ENCODE measurements at places on chromosomes 12 and 14.

DNA sequence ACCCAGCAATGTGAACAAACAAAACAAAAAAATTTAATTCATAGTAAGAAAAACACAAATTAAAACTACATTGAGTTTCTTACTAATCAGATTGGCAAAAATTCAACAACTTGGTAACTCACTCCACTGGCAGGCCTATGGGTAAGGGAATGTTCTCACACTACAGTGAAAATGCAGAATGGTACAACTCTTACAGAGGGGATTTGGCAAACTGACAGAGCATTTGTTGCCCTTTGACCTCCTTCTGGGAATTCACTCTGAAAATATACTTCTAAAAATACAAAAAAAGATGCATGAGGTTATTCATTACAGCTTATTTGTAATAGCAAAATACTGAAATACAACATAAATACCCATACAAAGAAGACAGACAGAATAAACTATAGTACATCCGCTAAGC lies 32.8 kb downstream of the ABCD2 start:
- DNase-seq, result no peak

DNA sequence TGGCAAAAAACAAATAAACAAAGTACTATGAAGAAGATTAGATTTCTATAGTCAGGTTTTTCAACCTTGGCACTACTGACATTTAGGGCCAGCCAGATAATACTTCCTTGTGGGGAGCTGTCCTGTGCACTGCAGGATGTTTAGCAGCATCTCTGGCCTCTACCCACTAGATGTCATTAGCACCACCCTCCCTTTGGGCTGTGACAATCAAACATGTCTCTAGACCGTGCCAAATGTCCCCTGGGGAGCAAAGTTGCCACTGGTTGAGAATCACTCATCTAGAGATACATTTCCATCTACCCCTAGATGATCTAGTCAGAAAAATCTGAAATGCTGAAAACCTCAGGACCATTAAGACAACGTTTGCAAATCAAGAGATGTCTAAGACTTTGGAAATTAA lies 29.9 kb downstream of the SRRM4 start:
- DNase-seq, result no peak

DNA sequence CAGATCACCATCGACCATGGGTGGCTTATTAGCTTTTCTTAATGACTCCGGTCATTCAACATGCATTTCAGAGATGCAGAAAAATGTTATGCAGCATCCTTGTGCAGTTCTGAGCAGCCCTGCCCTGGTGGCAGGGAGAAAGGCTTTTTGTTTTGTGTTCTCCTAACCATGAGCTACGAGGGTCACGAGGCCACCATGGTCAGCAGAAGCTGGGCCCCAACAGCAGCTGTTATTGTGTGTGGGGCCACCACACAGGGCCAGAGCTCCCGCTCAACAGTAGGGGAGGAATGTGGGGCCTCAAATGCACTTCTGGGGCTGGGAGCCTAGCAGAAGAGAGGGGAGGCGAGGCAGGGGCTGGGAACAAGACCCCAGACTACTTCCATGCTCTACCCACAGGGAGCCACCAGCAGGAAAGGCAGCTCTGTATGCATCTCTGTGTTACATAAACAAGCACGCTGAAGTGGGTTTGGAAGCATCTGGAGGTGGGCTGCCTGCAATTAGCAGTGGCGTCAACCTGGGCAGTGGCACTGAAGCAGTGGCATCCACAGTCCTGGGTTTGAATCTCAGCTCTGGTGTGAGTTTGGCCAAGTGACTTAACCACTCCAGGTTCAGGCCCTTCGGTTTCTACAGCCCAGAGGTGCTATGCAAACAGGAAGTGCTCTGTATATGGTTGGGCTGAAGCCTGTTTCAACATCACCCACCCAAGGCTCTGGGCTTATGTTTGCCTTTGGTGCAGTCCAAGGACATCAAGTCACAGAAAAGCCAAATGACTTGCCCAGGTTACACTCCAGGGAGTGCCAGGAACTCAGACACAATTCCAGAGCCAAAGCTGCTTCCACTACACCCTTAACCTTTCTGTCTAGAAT lies 16.3 kb downstream of the GLTP start:
- DNase-seq, result no peak

DNA sequence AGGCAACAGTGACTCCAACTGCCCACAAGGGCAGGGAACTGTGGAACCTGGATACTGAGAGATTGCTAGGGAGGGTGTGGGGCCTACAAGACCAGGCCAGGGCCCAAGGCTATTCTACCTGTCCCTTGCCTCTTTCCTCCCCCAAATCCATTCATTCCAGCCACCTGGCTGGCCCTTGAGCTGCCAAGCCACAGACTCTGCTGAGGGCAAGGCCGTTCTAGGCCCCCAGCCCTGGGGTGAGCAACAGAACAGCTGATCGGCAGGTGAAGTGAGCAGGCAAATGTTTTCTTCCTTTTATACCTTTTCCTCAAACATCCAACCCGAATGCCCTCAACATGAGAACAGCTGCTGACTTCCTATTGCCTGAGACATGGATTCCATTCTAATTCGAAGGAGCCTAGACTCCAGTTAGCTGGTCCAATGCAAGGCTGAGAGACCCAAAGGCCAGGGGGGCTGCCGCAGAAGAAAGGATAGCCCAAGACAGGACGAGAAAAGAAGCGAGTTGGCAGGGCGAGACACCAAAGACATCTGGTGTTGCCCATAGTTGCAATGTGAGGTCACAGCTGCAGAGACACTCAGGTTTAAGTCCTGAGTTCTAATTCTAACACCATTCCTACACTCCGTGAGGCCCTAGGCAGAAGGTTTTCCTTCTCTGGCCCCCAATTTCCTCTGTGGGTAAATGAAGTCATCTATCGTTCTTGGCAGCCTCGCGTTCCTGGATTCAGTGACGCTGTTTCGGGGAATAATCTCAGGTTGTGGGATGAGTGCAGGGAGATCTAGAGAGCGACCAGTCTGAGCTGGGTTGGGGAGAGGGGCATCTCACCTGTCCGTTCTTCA lies 1.7 kb downstream of the C1QL4 start:
- no peak for DNase-seq

DNA sequence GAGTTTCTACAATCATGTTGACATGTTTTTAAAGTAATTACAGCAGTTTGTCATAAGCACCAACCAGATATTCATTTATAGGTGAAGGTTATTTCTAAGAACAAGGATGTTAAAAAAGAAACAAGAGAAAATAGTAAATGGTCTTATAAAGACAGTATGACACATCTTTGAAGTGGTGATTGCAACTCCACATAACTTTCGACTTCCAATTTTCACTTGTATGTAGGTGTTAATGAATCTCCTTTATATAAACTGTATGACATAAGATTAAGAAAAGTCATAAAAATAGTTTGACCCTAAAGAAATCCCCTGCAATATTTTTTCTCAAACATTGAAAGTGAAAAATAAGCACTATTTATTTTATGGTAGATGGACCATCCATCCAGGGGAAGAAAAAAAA lies 144.8 kb upstream of the PTPRQ start:
- DNase-seq, result no peak

DNA sequence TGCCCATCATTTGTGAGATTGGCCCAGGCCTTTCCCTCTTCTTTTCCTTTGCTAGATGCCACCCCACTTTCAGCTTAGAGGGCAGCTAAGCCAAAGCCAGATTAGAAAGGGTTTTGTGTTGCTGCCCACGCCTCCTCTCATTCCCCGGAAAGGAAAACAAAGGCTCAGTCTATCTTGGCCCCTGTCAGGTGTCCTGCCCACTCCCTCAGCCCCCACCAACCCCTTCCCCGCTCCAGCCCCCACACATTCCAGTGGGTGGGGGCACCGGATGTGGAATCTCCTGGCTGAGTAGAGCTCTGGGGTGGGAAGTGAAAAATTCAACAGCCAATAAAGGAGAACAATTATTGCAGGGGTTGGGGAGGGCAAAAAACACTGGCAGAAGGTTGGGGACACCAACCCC lies 2.2 kb downstream of the BLOC1S1 start:
- no peak for DNase-seq

- no peak for DNase-seq
Observed at GRCh38 chr12:94952325-94952724, 51.2 kb downstream of the NDUFA12 start.

DNA sequence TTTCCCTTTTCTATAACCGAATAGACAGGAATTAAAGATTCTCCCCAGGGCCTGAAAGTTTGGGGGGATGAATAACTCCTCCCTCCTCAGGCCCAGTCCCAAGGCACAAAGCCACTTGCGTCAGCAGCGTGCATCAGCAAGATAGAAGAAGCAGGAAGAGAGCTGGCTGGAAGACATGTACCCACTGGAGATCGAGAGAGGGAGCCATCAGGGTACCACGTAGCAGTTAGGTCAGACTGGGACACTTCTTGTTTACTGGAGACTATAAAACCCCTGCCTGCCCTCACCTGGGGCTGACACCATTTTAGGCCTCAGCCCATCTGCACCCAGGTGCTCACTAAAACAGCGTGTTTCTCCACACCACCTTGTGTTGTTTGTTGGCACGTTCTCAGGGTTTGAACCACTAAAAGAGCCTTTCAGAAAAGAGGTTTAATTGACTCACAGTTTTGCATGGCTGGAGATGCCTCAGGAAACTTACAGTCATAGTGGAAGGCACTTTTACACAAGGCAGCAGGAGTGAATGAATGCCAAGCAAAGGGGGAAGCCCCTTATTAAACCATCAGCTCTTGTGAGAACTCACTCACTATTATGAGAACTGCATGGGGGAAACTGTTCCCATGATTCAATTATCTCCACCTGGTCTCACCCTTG lies 93.2 kb downstream of the TMTC3 start:
- peak; percentile 2 for DNase-seq

DNA sequence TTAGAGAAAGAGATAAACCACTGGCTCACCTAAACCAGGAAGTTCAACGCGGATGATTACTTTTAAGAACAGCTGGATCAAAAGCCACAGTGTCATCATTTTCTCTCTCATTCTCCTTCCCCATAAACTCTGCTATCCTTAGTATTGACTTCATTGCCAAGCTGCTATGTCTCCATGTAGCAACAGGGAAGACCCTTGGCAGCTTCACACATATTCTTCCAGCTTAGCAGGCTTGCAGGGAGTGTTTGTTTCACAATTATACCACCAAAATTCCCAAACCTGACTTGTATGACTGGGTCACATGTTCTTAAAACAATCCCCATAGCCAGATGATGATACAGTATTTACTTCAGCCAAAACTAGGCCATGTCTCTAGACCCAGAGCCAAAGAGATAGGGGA lies 235.5 kb downstream of the PAWR start:
- DNase-seq, result no peak

DNA sequence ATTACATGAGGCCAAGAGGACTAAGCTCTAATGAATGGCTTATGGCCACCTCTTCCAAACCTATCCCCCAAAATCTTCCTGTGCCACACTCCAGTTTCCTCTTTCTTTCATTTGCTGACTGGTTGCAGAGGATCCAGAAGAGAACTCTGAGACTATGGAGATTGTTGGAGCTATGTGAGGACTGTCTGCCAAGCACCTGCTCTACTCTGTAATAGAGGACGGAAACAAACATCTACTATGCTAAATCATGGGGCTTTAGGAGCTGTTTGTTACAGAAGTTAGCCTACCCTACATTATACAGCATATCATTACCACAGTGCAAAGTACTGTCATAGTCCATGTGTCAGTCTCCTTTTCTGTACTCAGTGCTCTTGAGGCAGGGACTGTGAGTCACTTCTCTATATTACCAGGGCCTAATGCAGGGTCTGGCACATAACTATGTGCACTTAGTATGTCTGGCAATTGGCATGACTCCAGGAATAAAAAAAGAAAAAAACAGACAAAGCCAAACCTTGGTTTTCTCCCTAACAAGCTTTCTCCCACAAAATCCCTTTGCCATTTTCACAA lies 95.1 kb downstream of the RPAP3 start:
- DNase-seq, result no peak

- DNase-seq, result no peak
Observed at GRCh38 chr14:20667957-20668356, 16.4 kb upstream of the RNASE4 start.

Measured in stimulated activated CD4-positive, alpha-beta T cell treated with anti-CD3 and anti-CD28 coated beads, Interleukin-1b, Interleukin-23, amount 100 ng/mL, for 4 hours (primary cell).